Stimulated activated CD8-positive, alpha-beta memory T cell treated with anti-CD3 and anti-CD28 coated beads, Interleukin-4, amount 100 ng/mL, for 48 hours (primary cell): ENCODE measurements at places on chromosomes 6 and 20.
A peak's percentile ranks its signal among the peaks of the same experiment; 100 is the strongest.

DNA sequence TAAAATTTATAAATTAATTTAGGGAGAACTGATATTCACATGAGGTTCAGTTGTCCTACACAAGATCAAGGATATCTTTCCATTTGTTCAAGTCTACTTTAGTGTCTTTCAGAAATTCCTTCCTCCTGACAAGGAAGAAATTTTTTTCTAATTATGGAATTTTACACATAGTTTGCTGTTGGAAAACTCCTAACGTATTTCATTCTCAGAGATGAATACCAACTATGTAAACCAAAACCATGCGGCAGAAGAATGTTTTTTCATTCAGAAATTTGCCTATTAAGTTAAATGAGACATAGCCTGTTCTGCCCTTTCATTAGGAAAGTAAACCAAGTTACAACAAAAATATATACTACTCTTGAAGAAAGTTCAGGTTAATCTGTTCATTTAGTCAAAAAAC lies 111.2 kb upstream of the PRDM1 start:
- DNase-seq: no peak

GRCh38 chr20:4946986-4947385 lies 54.3 kb downstream of the SLC23A2 start:
- no peak for DNase-seq

DNA sequence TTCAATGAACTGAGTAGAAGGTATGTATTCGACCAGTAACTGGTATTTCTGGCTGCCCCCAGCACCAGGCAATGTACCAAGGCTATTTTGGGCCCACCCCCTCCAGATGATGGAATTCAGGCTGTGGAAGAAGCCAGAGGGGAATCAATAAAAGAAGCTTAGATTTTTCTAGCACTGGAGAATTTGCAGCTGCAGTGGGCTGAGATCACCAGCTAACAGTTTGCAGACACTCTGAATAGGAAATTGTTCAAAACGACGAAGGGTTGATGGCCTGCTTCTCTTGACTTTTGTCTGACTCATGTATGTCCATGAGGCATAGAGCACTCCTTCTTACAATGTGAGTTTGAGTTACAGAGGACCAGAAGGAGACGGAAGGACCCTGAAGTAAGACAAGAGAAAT lies 32.4 kb upstream of the FBXO9 start:
- no peak for DNase-seq

DNA sequence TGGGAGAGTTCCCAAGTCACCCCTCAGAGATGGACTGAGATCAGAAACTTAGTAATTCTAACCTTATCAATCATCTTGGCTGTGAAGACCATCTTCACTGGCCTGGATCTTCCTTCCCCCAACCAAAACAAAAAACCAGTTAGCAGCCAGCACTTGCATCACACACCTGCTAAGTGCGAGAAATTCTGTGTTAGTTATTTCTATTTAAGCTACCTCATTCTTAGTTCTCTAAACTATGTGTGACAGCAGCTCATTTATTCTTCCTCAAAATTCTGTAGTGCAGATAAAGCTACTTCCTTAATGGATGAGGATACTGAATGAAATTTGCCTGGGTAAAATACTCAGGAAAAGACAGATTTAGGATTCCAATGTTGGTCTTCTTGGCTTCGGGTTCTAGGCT lies 18.2 kb upstream of the TAGAP start:
- no peak for DNase-seq

DNA sequence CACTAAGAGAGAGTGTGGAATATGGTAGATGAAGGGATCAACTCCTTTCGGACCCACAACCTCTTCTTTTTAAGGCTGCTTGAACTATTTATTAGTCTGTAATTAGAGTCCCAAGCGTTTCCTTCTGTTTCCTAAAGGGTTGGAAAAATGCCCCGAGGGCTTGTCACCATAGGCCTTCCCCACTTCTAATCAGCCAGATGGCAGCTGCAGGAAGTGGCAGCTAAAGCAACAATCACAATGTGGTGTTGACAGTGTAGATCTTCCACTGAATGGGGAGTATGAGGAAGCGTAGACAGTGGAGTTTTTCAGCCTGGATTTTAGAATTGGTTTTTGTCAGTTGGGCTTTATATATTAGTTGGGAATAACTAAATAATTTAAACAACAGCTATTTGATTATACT lies 40.6 kb downstream of the SLC35D3 start:
- DNase-seq: no peak

DNA sequence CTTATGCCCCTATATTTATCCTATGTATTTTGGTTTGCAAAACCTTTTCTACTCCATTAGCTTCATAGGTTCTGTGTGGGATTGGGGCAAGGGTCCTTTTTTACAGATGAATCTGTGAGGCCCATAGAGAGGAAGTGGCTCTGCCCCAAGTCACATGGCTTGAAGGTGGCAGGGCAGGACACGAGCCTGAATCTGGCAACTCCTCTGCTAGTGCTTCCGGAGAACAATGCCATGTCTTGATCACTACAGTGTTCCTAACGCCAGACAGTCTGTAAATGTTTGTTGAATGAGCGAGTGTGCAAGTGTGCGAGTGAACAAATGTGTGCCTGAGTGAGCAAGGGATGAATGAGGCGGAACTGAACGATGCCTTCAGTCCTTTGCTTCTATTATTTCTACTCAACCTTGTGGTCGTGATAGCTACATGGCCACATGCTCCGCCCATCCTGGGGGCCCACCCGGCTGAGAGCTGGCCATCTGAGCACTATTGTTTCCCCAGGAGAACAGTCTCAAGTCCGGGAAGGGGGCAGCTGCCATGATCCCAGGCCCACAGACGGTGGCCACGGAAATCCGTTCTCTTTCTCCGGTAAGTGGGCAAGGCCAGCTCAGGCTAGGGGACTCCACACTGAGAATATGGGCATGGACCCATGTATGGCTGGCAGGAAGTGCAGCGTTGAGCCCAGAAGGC lies 17.8 kb upstream of the AAR2 start:
- DNase-seq: no peak

DNA sequence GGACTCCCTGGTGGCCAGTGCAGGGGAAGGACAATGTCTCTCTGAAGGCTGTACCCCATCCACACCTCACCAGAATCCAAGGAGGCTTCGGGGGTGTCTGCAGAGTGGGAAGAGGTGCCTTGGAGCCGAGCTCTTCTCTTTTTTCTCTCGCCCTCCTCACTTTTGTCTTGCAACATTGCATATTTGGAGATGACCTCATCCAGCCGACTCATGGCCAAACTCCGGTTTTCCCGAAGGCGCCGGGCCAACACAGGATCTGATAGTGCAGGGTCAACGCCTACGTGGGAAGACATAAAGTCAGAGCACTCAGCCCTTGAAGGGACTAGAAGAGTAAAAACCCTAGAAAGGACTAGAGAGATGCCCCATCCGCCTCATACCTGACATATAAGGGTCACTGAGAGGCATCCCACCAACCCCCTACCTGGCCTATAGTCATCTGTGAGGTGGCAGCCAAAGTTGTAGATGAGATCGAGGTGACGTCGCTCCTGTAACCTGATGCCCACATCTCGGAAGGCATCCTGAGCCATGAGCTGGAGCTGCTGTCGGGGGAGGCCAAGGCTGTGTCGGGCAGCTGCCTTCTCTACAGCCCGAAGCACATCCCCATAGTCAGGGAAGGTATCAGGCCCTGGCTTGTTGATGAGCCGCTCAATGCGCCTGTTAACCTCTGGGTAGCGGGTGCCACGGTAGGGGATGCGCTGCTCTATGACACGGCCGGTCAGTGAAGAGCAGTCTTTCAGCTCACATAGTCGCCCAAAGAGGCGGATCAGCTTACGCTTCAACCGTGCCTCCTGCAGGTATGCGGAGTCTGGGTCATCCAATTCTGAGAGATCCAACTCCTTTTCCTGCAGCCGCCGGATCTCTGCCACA lies 3.0 kb upstream of the ZBTB22 start:
- no peak for DNase-seq

GRCh38 chr6:142030115-142030619 lies 102.6 kb upstream of the GJE1 start:
- no peak for DNase-seq

DNA sequence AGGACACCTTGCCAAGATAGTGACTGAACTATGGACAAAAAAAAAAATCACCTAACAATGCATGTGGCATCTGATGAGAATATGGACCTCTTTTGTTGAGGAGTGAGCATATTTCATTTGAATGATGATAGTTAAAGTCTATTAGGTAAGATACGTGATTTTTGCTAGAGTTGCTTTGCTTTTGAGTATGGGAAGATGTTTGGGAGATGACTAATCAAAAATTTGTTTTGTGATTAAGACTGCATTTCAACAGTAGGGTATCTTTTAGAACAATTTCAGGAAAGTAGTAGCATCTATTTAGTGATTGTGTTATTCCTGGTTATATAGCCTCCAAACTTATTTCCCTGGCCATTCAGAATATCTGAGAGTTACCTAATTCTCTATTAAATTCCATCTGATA lies 878.6 kb upstream of the CITED2 start:
- no peak for DNase-seq

GRCh38 chr6:45569210-45569945 lies 191.6 kb upstream of the SUPT3H start:
- no peak for DNase-seq

- DNase-seq: peak; percentile 12
These were observed 224.2 kb downstream of the SYNDIG1 start for GRCh38 chr20:24693466-24694156.

GRCh38 chr6:90370493-90370959 lies 73.9 kb upstream of the BACH2 start:
- no peak for DNase-seq

DNA sequence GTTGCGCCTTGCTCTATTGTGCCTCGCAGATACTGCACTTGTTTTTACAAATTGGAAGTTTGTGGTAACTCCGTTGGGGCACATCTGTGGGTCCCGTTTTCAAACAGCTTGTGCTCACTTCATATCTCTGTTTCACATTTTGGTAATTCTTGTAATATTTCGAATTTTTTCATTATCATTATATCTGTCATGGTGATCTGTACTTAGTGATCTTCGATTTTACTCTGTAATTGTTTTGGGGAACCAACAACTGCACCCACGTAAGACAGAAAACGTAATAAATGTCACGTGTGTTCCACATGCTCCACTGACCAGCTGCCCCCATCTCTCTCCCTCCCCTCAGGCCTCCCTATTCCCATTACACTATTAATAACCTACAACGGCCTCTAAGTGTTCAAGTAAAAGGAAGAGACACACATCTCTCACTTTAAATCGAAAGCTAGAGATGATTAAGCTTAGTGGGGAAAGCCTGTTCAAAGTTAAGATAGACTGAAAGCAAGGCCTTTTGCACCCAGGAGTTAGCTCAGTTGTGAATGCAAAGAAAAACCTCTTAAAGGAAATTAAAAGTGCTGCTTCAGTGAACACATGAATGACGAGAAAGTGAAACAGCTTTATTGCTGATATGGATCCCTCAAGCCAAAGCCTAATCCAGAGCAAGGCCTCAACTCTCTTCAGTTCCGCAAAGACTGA lies 26.9 kb downstream of the TTLL2 start:
- no peak for DNase-seq

GRCh38 chr6:106470316-106470715 lies 109.8 kb downstream of the CRYBG1 start:
- DNase-seq: no peak

GRCh38 chr6:18380158-18380836 lies 6.9 kb upstream of the RNF144B start:
- DNase-seq: no peak

- DNase-seq: no peak
These were observed 78.3 kb upstream of the FYN start for GRCh38 chr6:111951497-111952085.

DNA sequence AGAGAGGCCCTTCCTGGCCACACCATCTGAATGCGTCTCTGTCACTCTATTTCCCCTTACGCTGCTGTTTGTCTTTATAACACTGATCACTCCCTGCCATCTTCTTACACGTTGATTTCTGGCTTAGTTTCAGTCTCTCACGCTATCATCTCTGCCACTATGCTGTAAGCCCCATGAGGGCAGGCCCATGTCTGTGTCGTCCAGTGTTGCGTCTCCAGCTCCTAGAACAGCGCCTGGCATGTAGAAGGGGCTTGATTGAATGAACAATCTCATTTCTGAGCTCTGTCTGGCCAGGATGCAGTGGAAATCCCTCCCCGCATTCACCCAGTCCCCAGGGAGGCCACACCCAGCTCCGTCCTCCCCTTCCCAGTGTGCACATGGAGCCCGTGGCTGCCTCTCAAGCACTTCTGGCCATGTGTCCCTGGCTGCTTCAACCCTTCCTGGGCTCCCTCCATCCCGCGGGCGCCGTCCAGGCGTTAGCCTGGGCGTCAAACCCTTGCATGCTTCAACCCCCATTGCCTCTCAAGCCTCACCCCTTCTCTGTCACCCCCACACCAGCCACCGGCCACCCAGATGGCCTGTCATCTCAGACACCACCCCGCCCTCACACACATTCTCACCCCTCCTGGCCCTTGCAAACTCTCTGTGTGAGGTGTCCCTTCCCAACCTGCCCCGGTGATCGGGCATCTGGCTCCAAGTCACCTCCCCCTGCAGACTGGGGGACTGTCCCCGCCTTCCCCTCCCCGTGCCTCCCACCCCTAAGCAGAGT lies 71.1 kb downstream of the SRC start:
- no peak for DNase-seq

GRCh38 chr6:86949771-86950170 lies 12.4 kb downstream of the HTR1E start:
- no peak for DNase-seq

- DNase-seq: no peak
These were observed 36.3 kb upstream of the OCSTAMP start for GRCh38 chr20:46586724-46587123.

DNA sequence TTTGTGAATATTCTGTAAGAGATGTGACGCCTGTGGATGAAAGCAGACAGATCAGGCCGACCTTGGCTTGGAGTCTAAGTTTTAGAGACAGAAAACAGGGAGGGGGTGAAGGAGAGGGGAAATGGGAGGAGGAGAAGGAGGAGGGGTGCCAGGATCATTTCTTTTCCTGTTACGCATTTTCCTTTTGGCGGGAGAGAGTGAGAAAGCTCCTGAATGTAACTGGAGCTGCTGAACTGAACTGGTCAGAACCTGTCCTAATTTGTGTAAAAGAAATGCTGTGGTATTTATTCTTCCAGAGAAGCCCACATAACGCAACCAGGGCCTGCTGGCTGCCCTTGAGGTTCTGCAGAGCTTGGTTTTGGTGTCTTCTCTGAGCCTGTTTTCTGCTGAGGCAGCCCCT lies 41.9 kb downstream of the UTRN start:
- DNase-seq: no peak

GRCh38 chr20:47710665-47711045 lies 74.6 kb downstream of the SULF2 start:
- no peak for DNase-seq

- no peak for DNase-seq
These were observed 240.7 kb upstream of the POU3F2 start for GRCh38 chr6:98593676-98594075.

- DNase-seq: no peak
These were observed 202.2 kb downstream of the ATXN1 start for GRCh38 chr6:16559071-16559470.
